Activated T-helper 17 cell treated with anti-CD3 and anti-CD28 coated beads, Interleukin-2, amount 50 U/mL, for 72 hours (primary cell): ENCODE measurements at places on chromosomes 3 and 15.

DNA sequence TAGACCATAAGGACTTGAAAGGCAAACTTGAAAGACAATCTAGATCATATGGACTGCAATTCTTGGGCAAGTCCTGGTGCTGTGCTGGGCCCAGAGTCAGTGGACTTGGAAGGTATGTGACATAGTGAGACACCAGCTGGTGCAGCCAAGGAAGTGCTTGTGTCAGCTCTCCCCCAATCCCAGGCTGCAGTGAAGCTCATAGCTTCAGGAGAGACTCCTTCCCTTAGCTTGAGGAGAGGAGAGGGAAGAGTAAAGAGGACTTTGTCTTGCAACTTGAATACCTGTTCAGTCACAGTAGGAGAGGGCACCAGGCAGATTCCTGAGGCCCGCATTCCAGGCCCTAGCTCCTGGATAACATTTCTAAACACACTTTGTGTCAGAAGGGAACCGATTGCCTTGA lies 127.4 kb upstream of the ZPLD1 start:
- no peak for ATAC-seq

GRCh38 chr3:114858329-114858728 lies 288.8 kb downstream of the ZBTB20 start:
- ATAC-seq = no peak

GRCh38 chr3:12924437-12924836 lies 83.1 kb upstream of the RPL32 start:
- no peak for ATAC-seq

DNA sequence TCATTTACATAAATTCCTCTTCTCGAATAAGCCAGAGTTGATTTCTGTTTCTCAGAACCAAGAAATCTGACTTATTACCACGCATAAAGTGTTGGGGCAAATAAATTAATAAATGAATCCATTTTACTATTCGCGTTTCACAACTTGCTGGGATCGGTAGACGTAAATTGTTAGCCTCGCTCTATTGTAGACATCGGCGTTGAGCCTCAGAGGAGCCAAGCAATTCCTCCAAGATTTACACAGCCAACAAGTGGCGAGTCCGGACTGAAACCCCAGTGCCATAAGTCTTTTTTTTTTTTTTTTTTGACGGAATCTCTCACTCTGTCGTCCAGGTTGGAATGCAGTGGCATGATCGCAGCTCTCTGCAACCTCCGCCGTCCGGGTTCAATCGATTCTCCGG lies 8.9 kb downstream of the KLHL6 start:
- ATAC-seq = no peak

- ATAC-seq = peak; percentile 52
Observed at GRCh38 chr3:136595913-136596697, 156.1 kb downstream of the STAG1 start.

DNA sequence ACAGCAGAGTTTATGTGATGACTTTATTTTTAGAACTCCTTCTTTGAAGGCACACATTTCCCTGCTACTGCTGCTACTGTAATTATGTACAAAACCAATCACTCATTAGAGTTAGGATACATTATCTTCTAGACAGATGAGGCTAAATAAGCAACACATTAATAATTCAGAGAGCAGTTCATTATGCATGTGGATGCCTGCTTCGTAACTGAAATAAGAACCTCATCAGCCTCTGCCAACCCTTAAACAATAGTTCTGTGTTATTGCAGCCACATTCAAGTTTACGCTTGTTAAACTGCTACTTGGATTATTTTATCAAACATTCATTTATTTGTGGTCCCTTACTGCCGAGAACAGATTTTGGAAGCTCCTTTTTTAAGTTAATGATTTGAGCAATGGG lies 52.5 kb upstream of the C15orf61 start:
- no peak for ATAC-seq

- ATAC-seq = no peak
Observed at GRCh38 chr3:130825762-130826299, 68.1 kb upstream of the ATP2C1 start.

DNA sequence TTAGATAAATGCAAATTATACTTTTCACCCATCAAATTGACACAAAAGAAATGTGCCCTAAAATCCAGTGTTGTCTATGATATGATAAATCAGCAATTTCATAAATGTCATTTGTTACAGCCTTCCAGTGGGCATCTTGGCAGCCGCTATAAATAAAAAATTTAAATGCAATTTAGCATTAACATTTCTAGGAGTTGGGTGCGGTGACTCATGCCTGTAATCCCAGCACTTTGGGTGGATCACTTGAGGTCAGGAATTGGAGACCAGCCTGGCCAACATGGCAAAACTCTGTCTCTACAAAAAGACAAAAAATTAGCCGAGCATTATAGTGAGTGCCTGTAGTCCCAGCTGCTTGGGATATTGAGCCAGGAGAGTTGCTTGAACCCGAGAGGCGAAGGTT lies 65.9 kb upstream of the POMGNT2 start:
- ATAC-seq = no peak

DNA sequence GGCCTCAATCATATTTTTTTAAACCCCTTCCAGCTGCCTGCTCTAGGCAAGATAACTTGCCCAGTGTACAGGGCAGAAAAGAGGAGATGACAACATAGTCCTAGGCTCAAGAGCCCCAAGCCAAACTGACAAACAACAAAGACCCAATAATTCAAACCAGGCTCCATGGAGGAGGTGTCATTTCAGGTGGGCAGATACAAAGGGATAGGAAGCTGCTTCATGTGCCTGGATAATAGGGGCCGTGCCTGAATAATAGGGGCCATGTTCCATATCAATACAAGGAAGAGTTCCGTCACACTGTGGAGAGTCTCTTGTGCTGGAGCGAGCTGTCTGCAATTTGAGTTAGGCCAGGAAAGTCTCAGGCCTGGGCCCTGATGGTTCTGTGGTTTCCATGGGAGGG lies 35.4 kb upstream of the TRIM71 start:
- ATAC-seq = no peak

DNA sequence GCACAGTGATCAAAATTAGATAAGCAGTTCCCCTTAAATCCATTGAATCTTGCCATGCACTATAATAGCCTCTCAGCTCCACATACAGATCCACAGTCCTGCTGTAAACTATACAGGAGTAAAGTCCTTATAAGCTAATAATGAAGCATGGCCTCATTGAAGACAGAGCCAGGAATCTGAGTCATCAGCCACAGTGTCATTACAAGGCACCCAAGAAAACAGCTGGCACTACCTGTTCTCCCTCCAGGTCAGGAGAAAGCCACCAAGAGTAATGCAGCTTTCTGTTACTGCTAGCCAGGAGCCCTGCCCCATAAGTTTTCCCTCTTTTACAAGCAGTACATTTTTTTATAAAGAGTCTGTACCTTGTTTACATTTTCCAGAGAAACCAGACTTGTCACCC lies 27.3 kb downstream of the WDR49 start:
- no peak for ATAC-seq

DNA sequence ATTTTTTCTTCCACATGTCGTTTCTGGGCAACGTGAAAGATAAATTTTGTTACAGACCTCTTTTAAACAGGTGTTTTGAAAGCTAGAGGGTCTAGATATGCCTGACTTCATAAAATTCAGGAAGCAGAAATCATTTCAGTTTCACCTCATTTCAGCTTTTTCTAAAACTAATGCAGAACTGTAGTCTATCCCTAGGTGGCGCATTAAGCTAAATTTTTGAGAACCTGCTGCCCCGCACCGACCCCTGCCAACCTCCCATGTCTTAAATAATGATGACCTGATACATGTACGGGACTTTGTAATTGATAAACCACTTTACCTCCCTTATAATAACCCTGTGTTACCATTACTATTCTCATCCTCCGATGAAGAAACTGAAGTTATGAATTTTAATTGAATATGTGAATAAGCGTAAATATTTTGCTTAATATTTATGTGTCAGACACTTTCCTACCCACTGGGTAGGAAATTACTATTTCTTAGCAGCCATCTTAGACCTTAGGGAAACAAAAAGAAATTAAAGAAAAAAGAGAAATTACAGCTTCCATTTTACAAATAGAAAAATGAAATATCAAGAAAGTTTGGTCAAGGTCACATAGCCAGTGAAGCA lies 78.7 kb upstream of the GCNT3 start:
- peak; percentile 24 for ATAC-seq

DNA sequence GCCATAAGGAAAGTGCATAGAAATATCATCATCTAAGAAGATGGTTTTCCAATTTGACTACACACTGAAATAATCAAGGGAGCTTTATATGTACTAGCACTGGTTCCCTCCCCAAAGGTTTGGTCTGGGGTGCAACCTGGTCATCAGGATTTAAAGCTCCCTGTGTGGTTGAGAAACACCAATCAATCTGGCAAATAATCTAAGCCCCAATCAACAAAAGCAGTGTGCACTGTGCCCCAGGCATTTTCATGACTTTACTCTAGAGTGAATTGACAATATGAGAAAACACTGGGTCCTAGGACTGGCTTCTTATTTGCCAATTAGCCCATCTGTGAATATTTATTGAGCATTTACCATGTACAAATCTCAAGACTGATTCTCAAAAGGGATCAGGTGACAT lies 255.1 kb downstream of the MEIS2 start:
- ATAC-seq = no peak

DNA sequence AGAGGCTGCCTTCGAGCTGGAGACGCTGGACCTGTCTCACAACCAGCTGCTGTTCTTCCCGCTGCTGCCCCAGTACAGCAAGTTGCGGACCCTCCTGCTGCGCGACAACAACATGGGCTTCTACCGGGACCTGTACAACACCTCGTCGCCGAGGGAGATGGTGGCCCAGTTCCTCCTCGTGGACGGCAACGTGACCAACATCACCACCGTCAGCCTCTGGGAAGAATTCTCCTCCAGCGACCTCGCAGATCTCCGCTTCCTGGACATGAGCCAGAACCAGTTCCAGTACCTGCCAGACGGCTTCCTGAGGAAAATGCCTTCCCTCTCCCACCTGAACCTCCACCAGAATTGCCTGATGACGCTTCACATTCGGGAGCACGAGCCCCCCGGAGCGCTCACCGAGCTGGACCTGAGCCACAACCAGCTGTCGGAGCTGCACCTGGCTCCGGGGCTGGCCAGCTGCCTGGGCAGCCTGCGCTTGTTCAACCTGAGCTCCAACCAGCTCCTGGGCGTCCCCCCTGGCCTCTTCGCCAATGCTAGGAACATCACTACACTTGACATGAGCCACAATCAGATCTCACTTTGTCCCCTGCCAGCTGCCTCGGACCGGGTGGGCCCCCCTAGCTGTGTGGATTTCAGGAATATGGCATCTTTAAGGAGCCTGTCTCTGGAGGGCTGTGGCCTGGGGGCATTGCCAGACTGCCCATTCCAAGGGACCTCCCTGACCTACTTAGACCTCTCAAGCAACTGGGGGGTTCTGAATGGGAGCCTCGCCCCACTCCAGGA lies 21.1 kb downstream of the NRROS start:
- ATAC-seq = no peak
